ENCODE measurements at places on chromosomes 1 and 21.

- DNase-seq, result no peak
These were observed 23.4 kb upstream of the PDE9A start for GRCh38 chr21:42629933-42630589.

GRCh38 chr1:236009857-236010256 lies 55.0 kb downstream of the NID1 start:
- no peak for DNase-seq

GRCh38 chr1:88169139-88169538 lies 514.9 kb upstream of the PKN2 start:
- no peak for DNase-seq

DNA sequence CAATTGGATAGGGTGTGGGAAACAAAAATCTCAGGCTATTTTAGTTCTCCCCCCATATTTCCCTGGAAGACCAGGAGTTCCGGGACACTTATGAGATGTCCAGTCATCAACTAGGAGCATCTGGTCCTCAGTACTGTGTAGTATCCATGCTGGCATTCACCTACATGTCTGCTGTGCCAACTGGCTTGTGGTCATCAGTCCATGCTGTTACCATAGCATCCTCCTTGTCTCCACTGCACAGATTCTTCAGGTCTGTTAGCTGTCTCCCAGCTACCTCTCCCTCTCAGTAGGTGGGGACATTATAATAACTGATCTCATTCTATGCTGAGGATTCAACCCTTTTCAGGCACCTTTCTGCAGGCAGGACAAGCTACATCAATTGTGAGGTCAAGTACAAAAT lies 302.9 kb downstream of the BARHL2 start:
- DNase-seq, result no peak

- DNase-seq, result peak; percentile 27
These were observed 189.0 kb downstream of the PLPP3 start for GRCh38 chr1:56390232-56390867.

DNA sequence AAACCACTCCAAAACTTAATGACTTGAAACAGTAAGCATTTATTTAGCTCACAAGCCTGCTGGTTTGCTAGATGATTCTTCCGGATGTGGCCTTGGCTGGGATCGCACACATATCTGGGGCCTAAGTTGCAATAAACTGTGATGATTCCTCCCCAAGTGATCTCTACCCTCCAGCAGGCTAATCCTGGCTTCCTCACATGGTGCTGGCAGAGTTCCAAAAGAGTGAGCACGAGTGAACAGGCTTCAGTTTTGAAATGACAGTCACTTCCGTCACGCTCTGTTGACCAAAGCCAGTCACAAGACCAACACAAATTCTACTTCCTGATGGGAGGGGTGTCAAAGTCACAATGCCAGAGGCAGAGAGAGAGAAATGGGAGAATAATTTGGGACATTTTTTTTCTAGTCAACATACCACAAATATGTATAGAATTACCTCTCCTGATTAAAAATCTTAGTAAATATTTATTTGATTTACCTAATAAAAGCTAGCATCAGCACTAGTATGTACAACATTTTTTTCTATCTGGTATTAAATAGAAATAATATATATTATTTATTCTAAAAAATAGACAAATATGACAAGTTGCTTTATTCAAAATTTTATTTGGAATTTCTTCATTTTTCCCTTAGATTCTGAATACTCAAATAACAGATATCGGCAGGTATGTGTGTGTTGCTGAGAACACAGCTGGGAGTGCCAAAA lies 292.7 kb downstream of the TPR start:
- peak; percentile 94 for DNase-seq

- DNase-seq, result no peak
These were observed 122.9 kb downstream of the GLUL start for GRCh38 chr1:182268669-182269068.

- DNase-seq, result no peak
These were observed 36.2 kb upstream of the EDEM3 start for GRCh38 chr1:184790642-184791549.

DNA sequence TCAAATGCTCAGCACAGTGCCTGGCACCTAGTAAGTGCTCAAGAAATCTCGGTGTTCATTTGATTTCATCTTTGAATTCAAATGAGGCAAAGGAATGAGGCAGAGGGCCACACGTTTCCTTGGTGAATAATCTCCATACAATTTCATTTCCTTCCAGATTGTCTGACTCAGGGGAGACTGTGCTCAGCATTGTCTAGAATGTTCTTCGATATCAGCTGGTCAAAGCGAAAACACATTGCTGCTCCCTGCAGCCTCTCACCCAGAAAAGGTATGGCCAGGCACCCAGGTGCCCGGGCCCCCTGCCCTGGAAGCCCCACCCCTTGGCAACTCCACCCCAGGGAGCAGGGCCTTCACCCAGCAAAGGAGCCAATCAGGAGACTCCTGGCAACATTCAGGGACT lies 55.8 kb downstream of the FBXO2 start:
- no peak for DNase-seq

Measured in BE2C (cell line).